ENCODE measurements at places on chromosomes 1 and 21.

- DNase-seq: no peak
These were observed 514.0 kb upstream of the ADAMTS5 start for GRCh38 chr21:27480841-27481261.

DNA sequence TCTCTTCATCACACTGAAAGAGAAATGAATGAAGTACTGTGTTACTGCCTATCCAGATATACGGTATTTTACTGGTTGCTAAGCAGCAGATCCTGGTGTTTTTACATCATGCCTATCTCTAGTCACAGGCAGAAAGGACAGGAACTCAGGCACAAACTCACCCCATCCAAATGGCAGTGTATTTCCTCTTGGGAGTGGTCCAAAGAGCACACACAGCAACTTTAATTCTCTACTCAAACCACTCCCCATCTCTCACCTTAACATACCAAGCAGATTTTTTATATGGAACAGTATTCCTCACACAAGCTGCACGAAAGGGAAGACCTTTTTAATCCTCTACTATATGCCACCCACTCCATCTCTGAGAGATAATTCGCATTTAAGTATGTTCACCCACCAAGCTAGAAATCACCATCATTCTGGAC is 27.3 kb downstream of the EIF4G3 start:
- no peak for DNase-seq

DNA sequence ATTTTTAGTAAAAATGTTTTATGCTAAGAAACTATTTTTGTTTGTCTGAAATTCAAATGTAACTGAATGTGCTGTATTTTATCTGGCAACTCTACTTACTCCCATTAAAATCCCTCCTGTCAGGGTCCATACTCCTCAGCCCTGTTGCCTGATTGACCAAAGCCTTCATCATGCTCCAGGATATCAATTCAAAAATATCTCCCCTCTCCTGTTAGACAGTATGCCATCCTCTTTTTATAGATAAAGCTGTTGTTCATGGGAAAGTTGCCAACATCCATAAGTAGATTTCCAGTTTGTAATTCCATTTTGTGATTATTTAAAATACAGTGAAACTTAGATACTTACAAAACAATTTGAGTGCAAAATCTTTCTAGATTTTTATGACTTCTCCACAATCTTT is 65.7 kb downstream of the DTL start:
- no peak for DNase-seq

DNA sequence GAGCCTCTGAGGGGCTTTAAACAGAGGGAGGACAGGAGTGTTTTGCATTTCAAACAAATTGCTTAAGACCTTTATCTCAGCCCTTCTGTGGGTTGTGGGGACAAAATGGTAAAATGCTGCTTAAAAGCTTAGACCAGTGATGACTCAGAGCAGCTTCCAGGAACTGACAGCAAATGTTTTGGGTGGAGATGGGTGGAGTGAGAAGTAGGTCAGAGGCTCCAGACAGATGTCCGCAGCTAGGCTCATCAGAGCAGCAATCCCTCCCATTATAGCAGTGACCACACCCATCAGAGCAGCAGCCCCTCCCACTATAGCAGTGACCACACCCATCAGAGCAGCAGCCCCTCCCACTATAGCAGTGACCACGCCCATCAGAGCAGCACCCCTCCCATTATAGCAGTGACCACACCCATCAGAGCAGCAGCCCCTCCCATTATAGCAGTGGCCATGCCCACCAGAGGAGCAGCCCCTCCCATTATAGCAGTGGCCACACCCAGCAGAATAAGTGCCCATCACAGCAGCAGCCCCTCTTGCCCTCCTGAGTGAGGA is 532.2 kb downstream of the MATN1 start:
- DNase-seq: peak; percentile 72

- DNase-seq: no peak
These were observed 29.8 kb downstream of the PKP1 start for GRCh38 chr1:201313086-201313485.

DNA sequence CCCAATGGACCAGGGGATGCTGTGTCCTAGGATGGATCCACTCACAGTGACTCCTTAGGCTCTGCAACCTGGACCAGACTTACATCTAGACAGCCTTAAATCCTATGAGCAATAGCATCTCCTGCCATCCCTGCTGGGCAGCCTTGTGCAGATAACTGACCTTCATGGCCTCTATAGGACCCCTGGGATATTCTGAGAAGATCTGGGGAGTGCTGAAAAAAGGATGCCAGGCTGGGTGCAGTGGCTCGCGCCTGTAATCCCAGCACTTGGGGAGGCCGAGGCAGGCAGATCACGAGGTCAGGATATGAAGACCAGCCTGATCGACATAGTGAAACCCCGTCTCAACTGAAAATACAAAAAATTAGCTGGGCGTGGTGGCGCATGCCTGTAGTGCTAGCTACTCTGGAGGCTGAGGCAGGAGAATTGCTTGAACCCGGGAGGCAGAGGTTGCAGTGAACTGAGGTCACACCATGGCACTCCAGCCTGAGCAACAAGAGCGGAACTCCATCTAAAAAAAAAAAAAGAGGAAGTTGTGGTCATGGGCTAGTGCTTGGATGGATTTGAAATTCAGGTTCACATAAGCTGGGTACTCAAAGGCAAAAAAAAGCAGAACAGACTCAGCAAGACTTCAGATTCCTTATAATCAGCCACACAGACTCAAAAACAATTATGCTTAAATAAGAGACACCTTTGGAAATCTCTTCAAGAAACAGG is 10.9 kb upstream of the SH2D1B start:
- DNase-seq: peak; percentile 80
